ENCODE measurements at places on chromosomes 16 and 17.

DNA sequence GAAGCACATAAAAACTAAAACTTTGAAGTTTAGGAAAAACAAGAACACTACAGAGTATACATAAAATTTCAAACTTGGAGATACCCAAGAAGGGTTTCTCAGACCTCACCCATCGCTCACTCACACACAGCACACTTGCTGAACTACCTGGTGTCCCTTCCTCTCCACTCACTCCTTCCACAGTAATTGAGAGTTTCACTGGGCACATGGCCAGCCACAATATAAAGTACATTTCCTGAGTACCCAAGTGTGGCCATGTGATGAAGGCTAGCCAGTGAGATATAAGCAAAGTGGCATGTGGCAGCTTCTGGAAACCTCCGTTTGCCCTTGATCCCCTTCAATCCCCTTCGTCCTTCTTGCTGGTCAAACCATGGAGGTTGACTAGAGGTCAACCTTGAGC, 11.9 kb downstream of the TOX3 start:
- no peaks in the 10 kb centered on the region for H3K36me3 ChIP-seq
- no peaks in the 10 kb centered on the region for H3K27me3 ChIP-seq
- no peak overlapping the region for H3K27ac ChIP-seq
- no peak for DNase-seq
- no peak overlapping the region for H3K4me3 ChIP-seq
- H3K4me1 ChIP-seq = no peaks in the 10 kb centered on the region

DNA sequence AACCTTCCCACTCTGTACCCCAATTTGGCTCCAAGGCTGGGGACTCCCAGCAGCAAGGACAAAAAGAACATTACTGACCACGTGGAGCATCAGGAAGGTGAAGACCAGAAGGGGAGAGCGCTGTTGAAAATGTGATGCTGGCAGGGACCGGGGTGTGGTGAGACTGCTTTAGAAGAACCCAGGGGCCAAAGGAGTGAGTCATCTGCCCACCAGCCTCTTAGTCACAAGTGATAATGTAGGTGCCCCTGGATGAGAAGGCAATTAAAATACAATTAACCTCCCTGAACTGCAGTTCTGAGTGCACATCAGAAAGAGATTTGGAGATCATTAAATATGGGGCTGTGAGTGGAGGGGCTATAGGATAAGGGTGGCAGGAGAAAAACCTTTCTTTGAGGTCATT, 366.6 kb upstream of the CCL2 start:
- no peaks in the 10 kb centered on the region for H3K36me3 ChIP-seq
- H3K27me3 ChIP-seq = no peaks in the 10 kb centered on the region
- H3K4me3 ChIP-seq = no peak overlapping the region
- H3K4me1 ChIP-seq = no peaks in the 10 kb centered on the region
- DNase-seq = no peak

DNA sequence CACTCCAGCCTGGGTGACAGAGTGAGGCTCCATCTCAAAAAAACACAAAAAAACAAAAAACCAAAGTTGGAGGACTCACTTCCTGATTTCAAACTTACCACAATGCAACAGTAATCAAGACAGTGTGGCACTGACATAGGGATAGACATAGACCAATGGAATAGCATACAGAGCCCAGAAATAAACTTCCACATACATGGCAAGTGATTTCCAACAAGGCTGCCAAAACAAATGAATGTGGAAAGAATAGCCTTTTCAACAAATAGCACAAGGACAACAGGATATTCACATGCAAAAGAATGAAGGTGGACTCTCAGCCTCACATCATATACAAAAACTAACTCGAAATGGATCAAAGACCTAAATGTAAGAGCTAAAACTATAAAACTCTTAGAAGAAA, 36.8 kb upstream of the RASD1 start:
- no peaks in the 10 kb centered on the region for H3K27me3 ChIP-seq
- H3K27ac ChIP-seq = no peak overlapping the region
- H3K36me3 ChIP-seq = no peaks in the 10 kb centered on the region
- DNase-seq = no peak
- peaks cover 41% of the 10 kb centered on the region for H3K4me1 ChIP-seq

GRCh38 chr16:5595849-5596248, 498.3 kb upstream of the EEF2KMT start:
- H3K4me3 ChIP-seq = no peak overlapping the region
- no peaks in the 10 kb centered on the region for H3K27me3 ChIP-seq
- no peaks in the 10 kb centered on the region for H3K4me1 ChIP-seq
- no peak overlapping the region for H3K27ac ChIP-seq
- no peaks in the 10 kb centered on the region for H3K36me3 ChIP-seq

DNA sequence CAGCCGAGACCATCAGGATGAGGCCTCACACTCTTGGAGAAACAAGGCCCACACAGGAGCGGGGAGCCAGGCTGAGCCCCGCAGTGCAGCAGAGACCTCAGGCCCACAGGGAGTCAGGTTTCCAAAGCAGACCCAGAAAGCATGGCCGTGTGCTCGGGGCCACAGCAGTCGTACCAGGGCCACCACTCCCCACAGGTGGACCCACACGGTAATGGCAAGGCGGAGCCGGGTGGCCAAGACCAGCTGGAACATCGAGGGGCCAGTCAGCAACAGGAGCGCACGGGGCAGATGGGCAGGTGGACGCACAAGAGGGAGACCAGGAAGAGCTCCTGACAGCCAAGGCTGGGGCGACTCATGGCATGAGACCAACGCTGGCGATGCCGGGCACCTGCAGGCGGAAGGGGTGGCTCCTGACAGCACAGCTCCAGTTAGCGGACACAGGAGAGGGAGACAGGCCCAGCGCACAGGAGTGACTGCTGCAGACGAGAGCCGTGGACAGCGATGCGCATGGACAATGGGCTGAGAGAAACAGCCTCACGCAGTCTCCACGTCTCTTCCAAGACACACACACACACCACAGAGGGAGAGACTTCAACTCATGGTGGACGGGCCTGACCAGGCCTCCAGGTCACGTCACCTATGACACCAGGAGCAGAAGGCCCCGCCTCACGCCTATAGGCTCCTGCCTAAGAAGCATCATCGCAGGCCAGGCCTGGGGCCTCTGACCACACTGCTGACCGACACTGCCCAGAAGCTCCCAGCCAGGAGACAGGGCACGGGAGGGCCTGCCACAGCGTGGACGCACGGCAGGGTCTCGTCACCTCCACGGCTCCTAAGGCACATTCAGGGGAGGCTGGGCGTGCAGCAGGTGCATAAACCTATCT, 58.6 kb downstream of the ZNF778 start:
- H3K27ac ChIP-seq = no peak overlapping the region
- no peaks in the 10 kb centered on the region for H3K4me1 ChIP-seq
- peaks cover 82% of the 10 kb centered on the region for H3K36me3 ChIP-seq
- DNase-seq = no peak

GRCh38 chr17:72146371-72146770, 25.6 kb downstream of the SOX9 start:
- H3K36me3 ChIP-seq = no peaks in the 10 kb centered on the region
- no peaks in the 10 kb centered on the region for H3K27me3 ChIP-seq
- no peak for DNase-seq
- no peak overlapping the region for H3K4me3 ChIP-seq
- H3K4me1 ChIP-seq = no peaks in the 10 kb centered on the region
- H3K27ac ChIP-seq = no peak overlapping the region

DNA sequence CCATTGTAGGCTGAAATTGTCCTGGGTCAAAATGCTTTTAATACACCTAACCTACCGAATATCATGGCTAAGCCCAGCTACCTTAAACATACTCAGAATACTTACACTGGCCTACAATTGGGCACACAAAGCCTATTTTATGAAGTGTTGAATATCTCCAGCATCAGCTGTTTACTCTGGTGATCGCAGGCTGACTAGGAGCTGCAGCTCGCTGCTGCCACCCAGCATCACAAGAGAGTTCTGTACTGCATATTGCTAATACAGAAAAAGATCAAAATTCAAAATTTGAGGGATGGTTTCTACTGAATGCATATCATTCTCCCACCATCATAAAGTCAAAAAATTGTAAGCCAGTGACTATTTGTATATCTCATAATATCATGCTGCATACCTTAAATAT, 55.3 kb downstream of the ULK2 start:
- H3K36me3 ChIP-seq = peaks cover 41% of the 10 kb centered on the region
- no peaks in the 10 kb centered on the region for H3K27me3 ChIP-seq
- H3K27ac ChIP-seq = no peak overlapping the region
- H3K4me3 ChIP-seq = no peak overlapping the region

DNA sequence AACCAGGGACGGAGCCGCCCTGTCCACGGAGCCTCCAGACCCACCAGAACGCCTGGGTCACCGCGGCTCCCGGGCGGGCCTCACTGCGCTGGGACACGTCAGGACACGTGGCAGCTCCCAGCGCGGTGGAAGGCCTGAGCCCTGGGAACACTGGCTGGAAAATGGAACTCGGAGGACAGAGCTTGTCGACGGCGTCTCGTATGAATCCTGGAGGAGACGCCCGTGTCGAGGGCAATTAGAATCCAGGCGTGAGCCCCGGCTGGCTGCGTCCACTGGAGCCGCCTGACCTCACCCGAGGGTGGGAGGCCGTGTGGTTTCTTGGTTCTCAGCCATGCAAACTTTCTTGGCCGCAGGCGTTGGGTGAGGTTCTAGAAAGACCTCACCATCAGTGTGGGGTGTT, 173.9 kb downstream of the LAT start:
- H3K27ac ChIP-seq = peak overlapping the region; percentile 87
- H3K4me3 ChIP-seq = no peak overlapping the region
- H3K27me3 ChIP-seq = no peaks in the 10 kb centered on the region
- no peak for DNase-seq

GRCh38 chr16:31350275-31351005, 4.5 kb upstream of the ITGAX start:
- no peaks in the 10 kb centered on the region for H3K4me1 ChIP-seq
- no peak overlapping the region for H3K27ac ChIP-seq
- H3K4me3 ChIP-seq = no peak overlapping the region
- no peaks in the 10 kb centered on the region for H3K27me3 ChIP-seq
- DNase-seq = peak; percentile 69

GRCh38 chr16:78221892-78222291, 122.4 kb downstream of the WWOX start:
- no peak overlapping the region for H3K27ac ChIP-seq
- H3K27me3 ChIP-seq = no peaks in the 10 kb centered on the region
- DNase-seq = no peak

DNA sequence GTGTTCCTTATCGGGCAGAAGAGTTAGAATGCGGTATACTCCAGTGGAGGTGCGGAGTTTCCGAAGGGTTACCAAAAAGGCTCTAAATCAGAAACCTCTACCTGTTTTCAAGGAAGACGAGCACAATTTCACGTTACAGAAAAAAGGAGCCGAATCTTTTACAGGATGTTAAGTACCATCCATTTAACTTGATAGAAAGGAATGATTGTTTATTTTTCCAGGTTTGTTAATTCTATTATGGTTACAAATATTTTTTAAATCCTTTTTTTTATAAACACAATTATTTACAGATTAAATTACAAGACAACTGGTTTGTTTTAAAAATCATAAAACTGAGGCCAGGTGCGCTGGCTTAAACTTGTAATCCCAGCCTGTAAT, 18.2 kb downstream of the ZNF213 start:
- no peaks in the 10 kb centered on the region for H3K4me1 ChIP-seq
- H3K36me3 ChIP-seq = no peaks in the 10 kb centered on the region
- no peak for DNase-seq
- no peaks in the 10 kb centered on the region for H3K27me3 ChIP-seq
- no peak overlapping the region for H3K4me3 ChIP-seq

DNA sequence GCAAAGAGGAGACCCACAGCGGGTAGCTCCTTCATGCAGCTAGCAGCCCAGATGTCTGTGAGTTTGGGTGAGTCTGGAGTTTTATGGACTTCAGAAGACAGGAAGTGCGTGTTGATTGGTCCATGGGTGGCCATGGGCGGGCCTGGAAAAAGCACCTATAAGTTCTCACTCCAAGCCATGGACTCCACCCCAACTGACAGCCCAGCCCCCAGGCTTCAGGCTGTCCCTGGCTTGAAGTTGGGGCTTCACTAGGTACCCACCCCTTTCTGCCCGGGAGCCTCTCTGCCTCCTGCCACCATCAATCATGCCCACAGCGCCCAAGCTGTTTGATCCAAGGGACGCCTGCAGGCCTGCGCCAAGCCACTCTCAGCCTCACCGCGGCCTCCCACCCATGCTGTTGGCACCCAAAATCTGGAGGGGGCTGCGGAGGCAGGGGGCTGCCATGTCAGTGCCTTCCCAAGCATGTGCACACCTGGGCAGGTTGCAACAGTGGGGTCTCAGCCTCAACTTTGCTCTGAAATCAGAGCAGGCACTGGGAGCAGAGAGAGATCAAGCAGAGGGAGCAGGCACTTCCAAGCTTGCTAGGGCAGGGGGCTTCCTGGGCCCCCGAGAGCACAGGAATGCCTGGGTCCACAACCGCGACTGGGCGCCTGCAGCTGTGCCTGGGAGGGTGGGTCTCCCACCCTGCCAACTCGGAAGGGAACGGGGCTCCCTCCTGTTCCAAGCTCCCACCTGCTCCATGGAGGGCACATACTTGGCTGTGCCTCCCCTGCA, 1503.7 kb downstream of the CDH11 start:
- H3K4me1 ChIP-seq = no peaks in the 10 kb centered on the region
- H3K27ac ChIP-seq = peak overlapping the region; percentile 67
- peak overlapping the region; percentile 54 for H3K4me3 ChIP-seq
- DNase-seq = no peak
- no peaks in the 10 kb centered on the region for H3K27me3 ChIP-seq
- no peaks in the 10 kb centered on the region for H3K36me3 ChIP-seq

DNA sequence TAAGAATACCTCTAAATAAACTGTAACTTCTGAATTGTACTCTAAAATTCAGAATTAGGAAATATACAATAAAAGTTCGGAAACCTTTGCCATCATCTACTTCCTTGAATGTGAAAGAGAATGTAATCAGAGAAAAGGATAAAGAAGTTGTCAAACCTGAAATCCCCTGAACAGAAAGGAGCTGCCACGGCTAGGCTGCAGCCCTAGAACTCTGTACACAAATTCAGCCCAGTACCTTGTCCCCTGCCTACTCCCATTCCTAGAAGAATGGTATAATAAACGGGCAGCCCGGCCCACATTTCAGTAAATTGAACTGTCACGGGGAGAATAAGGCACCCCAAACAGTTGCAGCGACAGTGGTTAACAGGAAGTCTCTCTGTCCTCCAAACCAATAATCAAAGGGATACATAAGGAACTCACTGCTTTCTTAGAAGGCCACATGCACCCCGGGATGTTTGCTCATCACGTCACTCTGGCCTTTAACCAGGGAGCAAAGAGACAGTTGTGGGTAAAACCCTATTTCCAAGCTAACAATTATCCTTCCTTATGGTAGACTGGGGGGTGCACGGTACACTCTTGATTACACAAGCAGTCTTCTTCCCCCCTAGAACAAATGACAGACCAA, 24.3 kb upstream of the RFFL start:
- H3K27ac ChIP-seq = peak overlapping the region; percentile 87
- H3K36me3 ChIP-seq = no peaks in the 10 kb centered on the region
- H3K27me3 ChIP-seq = no peaks in the 10 kb centered on the region
- peak overlapping the region; percentile 77 for H3K4me3 ChIP-seq
- H3K4me1 ChIP-seq = no peaks in the 10 kb centered on the region

GRCh38 chr17:52537421-52537820, 378.9 kb upstream of the CA10 start:
- no peaks in the 10 kb centered on the region for H3K36me3 ChIP-seq
- H3K27ac ChIP-seq = no peak overlapping the region
- no peak overlapping the region for H3K4me3 ChIP-seq
- DNase-seq = no peak

GRCh38 chr16:55728797-55729196, 73.0 kb downstream of the SLC6A2 start:
- H3K4me3 ChIP-seq = no peak overlapping the region
- H3K27me3 ChIP-seq = no peaks in the 10 kb centered on the region
- H3K4me1 ChIP-seq = no peaks in the 10 kb centered on the region
- H3K36me3 ChIP-seq = no peaks in the 10 kb centered on the region
- H3K27ac ChIP-seq = no peak overlapping the region

All from right atrium auricular region (tissue), 2 donors.